Hematopoietic multipotent progenitor cell treated with erythropoietin and hydrocortisone succinate and interleukin-3 and kit ligand, for 4 days (in vitro differentiated cells): ENCODE measurements at places on chromosomes 7 and 10.

GRCh38 chr7:110779339-110779738 lies 311.6 kb upstream of the LRRN3 start:
- no peak for DNase-seq

GRCh38 chr10:43322331-43322730 lies 49.1 kb upstream of the FXYD4 start:
- DNase-seq: no peak

DNA sequence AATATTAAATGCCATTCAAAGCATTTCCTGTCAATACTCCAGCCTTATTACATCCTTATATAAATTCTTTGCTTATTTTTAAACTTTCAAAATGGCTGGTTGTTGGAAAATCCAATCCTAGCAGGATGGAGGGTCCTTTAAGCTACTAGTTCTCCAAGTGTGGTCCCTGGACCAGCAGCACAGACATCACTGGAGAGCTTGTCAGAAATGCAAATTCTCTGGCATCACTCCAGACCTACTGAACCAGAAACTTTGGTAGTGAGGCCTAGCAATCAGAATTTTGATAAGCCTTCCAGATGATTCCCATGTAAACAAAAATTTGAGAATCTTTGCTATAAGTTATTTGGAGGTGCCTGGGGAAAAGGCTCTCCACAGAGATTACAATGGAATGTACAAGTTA lies 43.8 kb downstream of the CALCR start:
- DNase-seq: no peak

GRCh38 chr10:68957284-68957615 lies 1.3 kb downstream of the DDX21 start:
- DNase-seq: no peak

DNA sequence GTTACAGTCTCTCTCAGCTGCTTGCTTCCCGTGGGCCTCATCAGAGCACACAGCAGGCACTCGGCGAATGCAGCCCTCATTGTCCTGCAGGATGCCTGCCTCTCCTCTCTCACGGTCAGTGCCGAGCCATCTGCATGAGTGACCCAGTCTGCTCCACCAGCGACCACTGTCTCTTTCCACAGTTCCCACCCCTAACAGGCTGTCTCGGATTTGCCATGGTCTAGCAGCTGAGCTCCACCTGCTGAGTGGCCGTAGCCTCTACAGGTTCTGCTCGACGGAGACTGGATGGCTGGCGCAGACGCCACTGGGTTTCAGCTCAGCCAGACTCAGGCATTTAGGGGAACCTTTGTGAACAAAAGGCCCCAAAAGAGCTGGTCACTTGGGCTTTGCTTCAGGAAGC lies 209.4 kb upstream of the FOXK1 start:
- no peak for DNase-seq
